Panc1 (cell line): ENCODE measurements at places on chromosomes 11 and 22. TPM values are rescaled to one million over a fixed set of nuclear protein-coding genes. Genes with fewer than 3 reads are reported as not detected.

GRCh38 chr11:76835036-76835435 is 25.7 kb upstream of the ACER3 start:
- no peak for DNase-seq

OR52B6 gene
- total RNA-seq, result not detected

DNA sequence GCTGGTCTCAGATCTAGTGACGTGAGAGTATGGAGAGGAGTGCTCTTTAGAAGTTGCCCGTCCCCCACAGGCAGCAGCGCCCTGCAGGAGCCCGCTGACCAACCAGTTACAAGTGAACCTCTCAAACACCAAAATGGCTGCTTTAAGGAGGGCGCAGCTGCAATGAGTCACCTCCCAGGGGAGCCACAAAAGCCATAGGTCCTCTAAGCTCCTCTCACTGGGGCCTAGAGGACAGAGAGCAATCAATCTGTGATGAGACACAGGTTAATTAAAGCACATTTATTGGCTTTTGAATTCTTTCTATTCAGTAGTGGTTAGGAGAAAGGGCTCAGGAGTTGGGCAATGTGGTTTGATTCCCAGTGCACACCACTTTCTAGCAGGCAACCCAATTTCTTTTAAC is 15.5 kb upstream of the RAPSN start:
- DNase-seq, result no peak

- no peak for DNase-seq
These were observed 108.3 kb downstream of the PTPRJ start for GRCh38 chr11:48088682-48089050.

DDI1 gene
- not detected for total RNA-seq

OR52I2 gene
- not detected for total RNA-seq
